ENCODE measurements at places on chromosomes 1 and 21.

- no peak for DNase-seq
Observed at GRCh38 chr1:241045659-241046058, 311.3 kb downstream of the RGS7 start.

- no peak for DNase-seq
Observed at GRCh38 chr1:92538048-92538412, 51.3 kb upstream of the GFI1 start.

- DNase-seq, result no peak
Observed at GRCh38 chr1:200780545-200781369, 42.1 kb downstream of the CAMSAP2 start.

- no peak for DNase-seq
Observed at GRCh38 chr1:109383854-109384253, 13.9 kb downstream of the SORT1 start.

DNA sequence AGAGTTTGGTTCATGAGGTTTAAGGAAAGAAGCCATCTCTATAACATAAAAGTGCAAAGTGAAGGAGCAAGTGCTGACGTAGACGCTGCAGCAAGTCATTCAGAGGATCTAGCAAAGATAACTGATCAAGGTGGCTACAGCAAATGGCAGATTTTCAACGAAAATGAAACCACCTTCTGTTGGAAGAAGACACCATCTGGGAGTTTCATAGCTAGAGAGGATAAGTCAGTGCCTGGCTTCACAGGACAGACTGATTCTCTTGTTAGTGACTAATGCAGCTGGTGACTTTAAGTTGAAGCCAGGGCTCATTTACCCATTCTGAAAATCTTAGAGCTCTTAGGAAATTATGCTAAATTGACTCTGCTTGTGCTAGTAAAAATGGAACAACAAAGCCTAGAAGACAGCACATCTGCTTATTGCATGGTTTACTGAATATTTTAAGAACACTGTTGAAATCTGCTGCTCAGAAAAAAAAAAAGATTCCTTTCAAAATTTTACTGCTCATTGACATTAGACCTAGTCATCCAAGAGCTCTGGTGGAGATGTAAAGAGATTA is 10.5 kb downstream of the MAEL start:
- no peak for DNase-seq

DNA sequence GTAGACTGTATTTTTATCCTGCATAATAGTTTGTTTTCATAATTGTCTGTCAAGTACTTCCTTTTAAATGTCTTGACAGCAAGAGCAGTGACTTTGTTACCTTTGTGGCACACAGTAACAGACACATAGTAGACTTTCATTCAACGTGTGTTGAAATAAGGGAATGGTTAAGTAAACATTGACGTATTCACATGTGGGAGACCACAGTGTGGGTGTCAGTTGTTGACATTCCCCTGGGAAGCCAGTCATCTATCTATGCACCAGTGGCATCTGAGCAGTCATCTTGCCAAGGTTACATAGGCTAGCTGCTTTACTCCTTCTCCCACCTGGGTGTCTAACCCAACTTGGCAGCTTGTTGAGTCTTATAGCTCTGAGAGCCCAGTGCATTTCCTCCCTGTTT is 1.4 kb upstream of the NUP133 start:
- no peak for DNase-seq

DNA sequence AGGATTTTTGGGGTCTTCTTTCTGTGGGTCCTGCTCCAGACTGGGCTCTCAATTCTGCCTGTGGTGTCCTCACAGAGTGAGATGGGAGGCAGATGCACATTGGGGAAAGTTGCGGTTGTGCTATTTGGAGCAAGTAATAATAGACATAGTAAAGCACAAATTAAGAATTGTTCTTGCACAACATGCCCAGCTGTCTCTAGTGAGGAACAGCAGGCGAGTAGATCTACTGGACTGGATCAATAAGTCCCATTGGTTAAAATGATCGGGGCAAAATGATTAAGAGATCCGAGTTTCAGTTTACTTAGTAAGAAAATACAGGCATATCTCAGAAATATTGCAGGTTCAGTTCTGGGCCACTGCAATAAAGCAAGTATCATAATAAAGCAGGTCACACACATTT is 448.3 kb upstream of the PROX1 start:
- DNase-seq, result no peak

GRCh38 chr1:200038325-200038980 is 10.9 kb downstream of the NR5A2 start:
- no peak for DNase-seq

- no peak for DNase-seq
Observed at GRCh38 chr21:35231090-35231489, 182.0 kb upstream of the RUNX1 start.

- DNase-seq, result no peak
Observed at GRCh38 chr1:157399984-157400382, 152.3 kb downstream of the FCRL5 start.
